ENCODE measurements at places on chromosomes 4 and X. TPM values are rescaled to one million over a fixed set of nuclear protein-coding genes. Genes with fewer than 3 reads are reported as not detected.
A peak's percentile ranks its signal among the peaks of the same experiment; 100 is the strongest.

SPIN2A gene
- not detected for total RNA-seq

ZFP42 gene
- total RNA-seq = not detected

FRMPD4 gene
- 0.82 TPM for total RNA-seq

CLIC2 gene
- total RNA-seq = 7.8 TPM

EDA2R gene
- 0.48 TPM for total RNA-seq

DNA sequence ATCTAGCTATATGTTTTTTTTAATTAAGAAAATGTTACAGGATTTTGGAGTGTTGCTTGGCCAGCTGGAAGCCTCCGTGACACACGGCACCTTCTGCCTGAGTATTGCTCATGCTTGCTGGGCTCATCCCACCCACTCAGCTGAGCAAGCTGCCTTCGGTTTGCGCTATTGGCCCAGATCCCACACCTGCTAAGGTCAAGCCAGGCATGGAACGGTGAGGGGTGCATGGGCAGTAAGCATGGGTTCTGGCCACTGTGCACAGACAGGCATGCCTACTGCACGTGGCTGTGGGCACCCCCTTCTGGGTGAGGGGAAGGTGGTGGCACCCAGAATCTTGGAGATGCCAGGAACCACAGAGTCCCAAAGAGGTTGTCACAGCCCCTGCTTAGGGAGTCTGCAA, 1178.4 kb upstream of the PCDH7 start:
- DNase-seq = no peak

GRCh38 chr4:185351691-185352090, 44.0 kb downstream of the LRP2BP start:
- no peak for DNase-seq

DNA sequence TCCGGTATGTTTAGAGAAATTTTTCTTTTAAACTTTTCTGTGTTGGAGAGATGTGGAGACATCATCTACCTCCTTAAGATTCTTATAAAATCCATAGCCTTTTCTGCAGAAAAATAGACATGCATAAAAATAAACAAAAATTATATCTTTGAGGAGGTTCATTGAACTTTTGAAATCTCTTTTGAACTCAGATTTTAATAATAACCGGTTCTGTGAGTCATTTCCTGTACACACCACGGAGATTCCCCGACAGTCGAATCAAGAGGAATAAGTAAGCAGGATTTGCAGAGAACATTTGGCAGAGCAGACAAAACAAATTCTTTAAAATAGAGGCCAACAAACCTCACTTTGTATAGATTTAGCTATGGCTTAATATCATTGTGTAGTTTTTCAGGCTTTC, 918.7 kb upstream of the POU3F4 start:
- no peak for DNase-seq

DNA sequence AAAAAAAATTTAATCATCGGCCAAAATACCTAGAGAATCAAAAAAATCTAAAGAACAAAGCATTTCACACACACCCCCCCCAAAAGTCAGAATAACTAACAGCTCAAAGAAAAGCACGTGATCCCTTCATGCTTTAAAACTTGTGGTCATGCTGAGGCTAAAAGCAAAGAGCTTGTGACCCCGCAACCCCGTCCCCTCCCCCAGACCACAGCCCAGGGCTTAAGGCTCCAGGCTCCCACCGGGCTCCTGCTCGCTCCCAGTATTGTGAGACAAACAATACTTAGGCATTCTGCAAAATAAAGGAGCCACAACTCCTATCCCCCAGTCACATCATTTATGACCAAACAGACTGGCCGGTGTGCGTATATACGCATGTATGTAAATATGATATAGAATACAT, 62.1 kb upstream of the CCDC160 start:
- DNase-seq = no peak

DNA sequence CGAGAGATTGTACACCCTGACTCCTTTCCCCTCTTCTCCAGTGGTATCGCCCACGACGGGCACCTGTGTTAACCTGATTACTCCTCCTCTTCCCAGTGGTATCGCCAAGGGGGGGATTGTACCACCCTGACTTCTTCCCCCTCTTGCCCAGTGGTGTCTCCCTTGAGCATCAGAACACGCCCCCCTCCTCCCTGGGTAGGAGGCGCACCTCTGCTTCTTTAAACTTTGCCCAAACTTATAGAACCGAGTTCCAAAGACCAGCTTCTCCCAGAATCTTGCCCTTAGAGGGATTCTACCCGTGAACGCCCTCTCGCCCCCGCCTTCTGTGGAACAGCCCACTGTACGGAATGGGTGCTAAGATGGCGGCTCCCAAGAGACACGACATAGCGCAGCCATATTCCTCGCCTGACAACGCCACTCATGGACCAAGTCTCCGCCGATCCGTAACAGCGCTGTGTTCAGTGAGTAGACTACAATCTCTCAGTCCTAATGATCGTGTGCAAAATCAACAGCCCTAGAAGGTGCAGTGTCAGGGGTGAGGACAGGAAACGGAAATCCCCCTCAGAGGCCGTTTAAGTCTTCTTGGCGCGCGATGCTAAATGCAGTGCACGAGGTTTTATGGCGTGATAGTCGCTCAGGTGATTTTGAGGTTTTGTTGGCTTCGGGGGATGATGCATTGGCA, 4.2 kb upstream of the ZNF157 start:
- DNase-seq = peak; percentile 50

DNA sequence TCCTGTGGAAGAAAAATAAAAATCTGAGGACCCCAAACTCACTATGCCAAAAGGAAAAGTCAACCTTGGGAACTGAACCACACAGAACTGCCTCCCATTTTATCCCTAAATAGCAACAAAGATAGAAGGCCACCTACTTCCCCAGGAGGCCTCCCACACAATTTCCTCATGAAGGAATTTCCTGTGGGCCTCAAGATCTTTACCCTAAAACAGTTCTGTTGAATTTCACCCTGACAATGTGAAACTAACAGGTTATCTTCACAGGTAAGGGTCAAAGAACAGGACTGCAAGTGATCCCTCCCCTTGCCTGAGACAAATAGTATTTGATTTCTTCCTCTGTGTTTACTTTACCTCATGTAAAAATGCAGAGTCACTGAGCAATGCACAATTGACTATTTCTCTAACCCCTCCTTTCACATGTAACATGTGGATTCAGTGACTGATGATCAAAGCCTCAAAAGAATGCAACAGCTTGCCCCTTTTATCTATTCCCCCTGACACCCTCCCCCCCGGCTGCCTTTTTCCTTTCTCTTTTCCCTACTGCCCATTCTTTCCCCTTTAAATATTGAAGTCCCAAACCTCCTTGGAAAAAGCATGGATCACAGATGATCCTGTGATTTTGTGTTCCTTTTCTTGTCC, 33.3 kb downstream of the MEPE start:
- DNase-seq = no peak

DNA sequence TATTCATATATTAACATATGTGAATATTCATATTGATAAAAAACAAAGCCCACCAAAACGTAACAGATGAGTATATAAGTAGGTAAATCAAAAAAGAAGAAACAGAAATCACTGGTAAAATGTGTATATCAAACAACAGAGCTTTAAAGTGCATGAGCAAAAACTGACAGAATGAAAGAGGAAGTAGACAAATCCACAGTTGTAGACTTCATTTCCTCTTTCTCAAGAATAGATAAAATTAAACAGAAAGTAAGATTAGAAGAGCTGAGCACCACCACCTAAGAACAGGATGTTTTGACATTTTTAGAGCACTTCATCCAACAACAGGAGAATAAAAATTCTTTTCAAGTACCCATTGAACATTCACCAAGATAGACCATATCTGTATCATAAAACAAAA, 64.6 kb downstream of the CNKSR2 start:
- no peak for DNase-seq

DNA sequence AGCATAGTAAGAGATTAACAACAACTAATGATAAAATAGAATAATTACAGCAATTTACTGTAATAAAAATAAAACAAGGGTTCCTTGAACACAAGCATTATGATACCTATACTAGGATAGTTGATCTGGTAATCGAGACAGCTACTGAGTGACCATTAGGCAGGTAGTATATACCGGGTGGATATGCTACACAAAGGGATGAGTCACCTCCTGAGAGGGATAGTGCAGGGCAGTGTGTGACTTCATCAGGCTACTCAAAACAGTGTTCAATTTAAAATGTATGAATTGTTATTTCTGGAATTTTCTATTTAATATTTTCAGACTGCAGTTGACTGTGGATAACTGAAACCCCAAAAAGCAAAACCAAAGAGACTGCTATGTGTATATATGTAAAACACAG, 9.7 kb upstream of the ANTXR2 start:
- DNase-seq = no peak

GRCh38 chr4:158873795-158874401, 105.1 kb downstream of the FNIP2 start:
- no peak for DNase-seq

DNA sequence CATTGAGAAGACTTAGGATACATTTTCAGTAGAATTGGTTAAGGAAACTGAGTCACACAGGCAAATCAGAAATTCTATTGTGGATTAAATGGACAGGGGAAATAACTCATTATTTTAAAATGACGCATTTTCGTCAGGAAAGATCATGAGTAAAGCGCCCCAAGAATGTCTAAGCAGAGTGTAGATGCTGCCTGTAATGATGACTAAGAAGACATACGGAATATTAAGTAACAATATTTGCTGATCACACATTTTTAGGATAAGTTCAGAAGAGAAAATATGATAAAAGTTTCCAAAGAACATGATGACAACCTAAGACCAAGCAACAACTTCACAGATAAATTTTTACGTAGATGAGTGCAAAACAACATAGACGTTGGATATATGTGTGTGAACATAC, 596.3 kb upstream of the TENM3 start:
- DNase-seq = no peak

GRCh38 chr4:6989331-6989923, 53.7 kb upstream of the TADA2B start:
- DNase-seq = no peak

DNA sequence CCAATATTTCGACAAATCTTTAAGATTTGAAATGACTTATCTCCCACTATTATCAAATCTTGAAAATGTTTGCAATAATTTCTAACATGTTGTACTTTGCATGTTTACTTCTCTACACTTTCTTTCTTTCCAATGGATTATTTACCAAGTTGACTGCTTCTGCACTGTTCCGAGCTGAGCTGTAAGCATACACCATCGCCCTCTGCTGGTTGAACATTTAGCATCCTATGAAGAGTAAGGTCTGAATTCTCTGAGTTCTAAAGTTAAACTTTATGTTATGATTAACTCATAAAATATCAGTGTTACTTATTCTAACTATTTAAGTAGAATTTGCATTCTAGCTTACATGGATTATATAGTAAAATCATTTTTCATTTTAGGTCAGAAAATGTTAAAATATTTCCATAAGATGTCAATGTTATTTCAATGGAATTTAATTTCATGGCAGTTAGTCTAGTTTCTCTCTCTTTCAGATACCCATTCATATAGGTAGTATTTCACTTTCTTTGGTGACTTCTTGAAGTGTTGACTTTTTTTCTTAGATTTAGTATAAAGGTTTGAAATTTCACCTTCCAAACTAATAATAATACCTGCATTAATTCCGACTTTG, 137.4 kb downstream of the DKK2 start:
- DNase-seq = peak; percentile 12

DNA sequence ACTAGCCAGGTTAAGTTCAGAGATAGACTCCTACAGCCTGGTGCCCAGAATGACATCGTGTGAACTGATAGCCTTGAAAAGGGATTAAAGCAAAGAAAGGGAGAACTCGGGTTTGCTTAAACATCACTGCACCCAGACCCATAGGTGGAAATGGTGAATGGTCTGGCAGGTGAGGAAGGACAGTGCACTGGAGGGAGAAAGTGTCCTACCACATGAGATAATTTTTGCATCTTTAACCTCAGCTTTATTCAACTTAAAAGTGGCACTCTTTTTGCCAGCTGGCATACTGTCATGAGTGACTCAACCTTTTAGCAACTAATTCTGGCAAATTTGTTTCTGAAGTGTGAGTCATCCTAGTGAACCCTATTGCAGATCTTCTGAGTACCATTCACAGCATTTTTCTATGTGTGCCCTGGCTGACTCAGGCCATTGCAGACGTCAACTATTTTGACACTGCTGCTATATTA, 53.0 kb upstream of the DAPP1 start:
- no peak for DNase-seq

DNA sequence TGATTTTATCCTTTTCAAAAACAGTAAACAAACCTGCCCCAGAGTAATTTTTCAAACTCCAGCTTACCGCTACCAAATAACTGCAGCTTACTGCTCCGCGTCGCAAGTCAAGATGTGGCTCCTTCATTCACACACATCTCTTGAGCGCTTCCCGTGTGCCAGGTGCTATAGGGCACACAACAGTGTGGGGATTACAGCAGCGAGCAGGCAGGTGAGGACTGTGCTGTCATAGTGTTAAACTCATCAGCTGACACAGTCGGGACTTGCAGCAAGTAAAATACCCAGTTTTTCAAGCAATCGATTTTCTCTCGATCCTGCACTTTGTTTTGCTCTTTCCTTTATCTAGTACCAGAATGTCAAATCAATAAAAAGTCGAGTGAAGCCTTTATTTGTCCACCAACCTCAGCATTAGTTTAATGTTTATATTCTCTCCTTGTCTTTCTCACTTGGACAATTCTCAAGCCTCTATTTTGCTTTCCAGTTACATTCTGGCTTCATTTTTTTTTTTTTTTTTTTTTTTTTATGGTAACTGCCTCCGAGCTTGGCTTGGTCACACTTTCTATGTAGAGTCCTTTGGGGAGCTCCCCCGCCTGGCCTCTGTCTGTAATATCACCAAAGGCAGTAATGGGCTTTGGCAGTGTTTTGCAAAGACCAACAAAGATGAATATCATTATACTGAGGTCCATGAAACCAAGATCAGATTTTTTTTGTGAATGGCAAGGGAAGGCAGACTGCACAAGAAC, 8.3 kb upstream of the ASB5 start:
- peak; percentile 52 for DNase-seq

GRCh38 chr4:2411786-2412510, 6.5 kb downstream of the ZFYVE28 start:
- no peak for DNase-seq

DNA sequence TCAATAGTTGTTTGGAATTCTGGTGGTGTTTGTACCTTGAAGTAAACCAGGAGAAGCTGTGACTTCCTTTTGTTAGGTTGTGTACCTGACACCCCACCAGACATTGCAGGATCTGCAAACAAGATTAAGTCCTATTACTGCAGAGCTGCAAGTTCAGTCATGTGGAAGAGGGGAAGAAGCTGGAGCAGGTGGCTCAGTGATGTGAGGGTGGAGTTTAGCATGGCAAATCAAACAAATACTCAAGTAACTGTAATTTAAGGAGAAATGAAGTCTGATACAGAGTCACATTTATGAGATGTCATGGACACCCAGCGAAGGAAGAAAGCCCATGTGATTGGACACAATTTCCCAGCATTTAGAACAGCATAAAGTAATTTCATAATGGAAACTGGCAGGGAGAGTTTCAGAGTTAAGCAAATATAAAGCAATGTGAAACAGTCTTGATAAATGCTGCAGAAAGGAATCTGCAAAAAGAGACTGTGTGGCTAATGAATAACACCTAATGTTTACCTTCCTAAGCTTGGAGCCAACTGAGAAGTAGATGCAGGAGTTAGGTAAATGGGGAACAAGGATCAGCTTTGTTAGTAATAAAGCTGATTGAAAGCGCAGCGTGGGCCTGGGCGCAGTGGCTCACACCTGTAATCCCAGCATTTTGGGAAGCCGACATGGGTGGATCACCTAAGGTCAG, 249.1 kb downstream of the GBA3 start:
- peak; percentile 9 for DNase-seq

Measured in transverse colon (tissue), 4 donors.